Bone marrow (tissue), 2 donors: ENCODE measurements at places on chromosomes 16 and 17.

GRCh38 chr17:80833952-80834892, 157.4 kb upstream of the CHMP6 start:
- DNase-seq: no peak

- DNase-seq: no peak
Measured at GRCh38 chr16:69316595-69317034, 5.5 kb downstream of the VPS4A start.

DNA sequence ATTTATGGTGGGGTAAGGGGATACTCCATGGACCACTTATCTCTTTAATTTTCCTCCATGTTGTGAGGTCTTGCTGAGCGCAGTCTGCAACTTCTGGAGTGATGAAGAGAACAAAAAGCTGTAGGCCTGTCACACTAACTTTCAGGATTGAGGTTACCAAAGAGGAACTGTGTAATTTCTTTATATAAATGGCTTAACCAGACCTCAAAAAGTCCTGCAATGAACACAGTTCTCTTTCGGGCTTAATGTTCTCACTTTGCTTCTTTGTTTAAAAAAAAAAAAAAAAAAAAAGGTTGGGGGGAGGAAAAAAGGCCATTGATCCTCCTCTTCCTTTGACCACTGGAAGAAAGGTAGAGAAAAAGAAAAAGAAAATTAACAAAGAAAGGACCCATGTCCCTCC, 86.8 kb upstream of the SOX9 start:
- DNase-seq: no peak

- DNase-seq: no peak
Measured at GRCh38 chr17:64357191-64357981, 33.3 kb downstream of the PECAM1 start.

DNA sequence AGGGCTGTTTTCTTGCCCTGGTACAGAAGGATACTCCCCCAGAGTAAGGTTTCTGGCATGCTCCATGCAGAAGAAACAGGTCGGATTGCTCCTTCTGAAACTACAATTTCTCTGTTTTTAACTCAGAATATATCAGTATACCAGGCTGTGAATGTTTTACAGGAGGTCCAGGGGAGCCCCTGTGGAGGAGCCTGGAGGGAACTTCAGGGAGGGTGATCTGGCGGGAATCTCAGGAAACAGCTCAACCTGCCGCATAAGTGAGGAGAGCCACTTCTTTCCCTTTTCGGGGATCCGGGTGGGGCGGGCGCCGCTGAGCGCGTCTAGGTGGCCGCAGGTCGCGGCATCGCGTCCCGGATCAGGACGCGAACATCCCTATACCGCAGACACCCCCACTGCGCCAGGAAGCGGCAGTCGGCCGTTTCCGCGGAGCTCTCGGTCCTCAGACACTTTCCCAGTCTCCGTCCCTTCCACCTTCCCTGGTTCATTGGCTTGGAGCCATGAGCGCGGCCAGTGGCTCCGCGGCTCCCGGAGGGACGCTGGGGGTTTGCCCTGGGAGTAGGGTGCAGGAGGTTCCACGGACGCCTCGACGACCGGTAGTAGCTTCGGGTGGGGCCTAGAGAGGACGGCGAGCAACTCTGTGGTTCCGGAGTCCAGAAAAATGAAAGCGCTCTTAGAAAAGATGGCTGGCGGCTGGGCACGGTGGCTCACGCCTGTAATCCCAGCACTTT, 3.1 kb upstream of the ZNF764 start:
- peak; percentile 40 for DNase-seq

DNA sequence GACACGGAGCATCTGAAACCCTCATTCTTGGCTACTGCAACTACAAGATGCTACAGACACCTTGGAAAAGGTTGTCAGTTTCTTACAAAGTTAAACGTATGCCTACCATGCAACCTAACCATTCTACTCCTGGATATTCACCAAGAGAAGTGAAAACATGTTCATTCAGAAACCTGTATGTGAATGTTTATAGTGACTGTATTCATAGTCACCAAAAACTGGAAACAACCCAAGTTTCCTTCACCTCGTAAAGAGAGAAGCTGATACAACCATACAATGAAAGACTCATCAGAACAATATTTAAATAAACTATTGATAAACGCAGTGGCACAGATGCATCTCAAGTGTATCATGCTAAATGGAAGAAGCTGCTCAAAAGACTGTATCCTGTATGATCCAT, 55.4 kb upstream of the CHMP6 start:
- no peak for DNase-seq

GRCh38 chr16:75236232-75236631, 15.2 kb downstream of the BCAR1 start:
- DNase-seq: no peak

DNA sequence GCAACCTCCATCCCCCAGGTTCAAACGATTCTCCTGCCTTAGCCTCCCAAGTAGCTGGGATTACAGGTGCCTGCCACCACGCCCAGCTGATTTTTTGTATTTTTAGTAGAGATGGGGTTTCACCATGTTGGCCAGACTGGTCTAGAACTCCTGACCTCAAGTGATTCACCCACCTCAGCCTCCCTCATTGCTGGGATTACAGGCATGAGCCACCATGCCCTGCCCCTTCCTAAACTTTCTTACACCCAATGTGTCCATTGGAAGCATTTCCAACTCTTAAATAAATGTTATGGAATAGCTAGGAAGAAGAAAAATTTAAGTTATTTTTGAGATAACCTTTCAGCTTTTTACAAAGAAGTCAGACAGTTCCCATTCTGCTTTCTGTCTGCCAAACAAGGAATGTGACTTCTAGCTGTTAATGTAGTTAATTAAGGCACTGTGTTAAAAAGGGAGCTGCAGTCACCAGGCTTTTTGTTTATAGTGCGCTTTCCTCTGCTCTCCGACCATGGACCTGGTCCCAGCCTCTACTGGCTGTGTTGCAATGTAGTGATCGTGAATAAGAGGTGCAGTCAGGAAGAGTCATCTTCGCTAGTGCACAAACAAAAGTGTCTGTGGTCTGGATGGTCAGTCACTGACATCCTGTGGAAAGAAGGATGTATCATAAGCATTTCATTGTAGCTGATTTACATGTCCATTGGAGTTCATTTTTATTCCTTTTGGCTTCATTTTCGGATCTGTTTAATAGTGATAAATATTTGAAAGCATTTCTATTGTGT, 39.7 kb downstream of the USP10 start:
- no peak for DNase-seq

DNA sequence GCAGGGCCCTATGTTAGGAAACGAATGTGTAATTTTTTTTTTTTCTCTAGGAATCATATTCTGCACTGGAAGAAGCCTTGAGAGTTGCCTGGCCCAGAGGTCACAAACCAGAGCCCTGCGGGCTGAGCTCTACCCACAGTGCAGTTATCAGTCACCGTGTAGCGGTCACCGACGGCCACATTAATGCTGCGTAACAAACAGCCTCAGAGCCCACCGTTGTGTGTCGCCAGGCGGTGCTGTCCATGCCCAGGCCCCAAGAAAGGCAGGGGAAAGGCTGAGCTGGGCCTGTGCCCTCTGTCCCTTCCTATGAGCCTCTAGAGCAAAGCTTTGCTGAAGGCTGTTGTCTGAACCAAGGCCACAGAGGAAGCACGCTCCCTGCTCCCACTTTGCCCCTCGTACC, 4.5 kb upstream of the LMF1 start:
- DNase-seq: no peak

- no peak for DNase-seq
Measured at GRCh38 chr16:82506692-82507670, 119.8 kb upstream of the CDH13 start.

- DNase-seq: no peak
Measured at GRCh38 chr16:85437166-85438052, 175.7 kb upstream of the GSE1 start.

GRCh38 chr17:80104321-80104955, 3.1 kb downstream of the GAA start:
- no peak for DNase-seq

DNA sequence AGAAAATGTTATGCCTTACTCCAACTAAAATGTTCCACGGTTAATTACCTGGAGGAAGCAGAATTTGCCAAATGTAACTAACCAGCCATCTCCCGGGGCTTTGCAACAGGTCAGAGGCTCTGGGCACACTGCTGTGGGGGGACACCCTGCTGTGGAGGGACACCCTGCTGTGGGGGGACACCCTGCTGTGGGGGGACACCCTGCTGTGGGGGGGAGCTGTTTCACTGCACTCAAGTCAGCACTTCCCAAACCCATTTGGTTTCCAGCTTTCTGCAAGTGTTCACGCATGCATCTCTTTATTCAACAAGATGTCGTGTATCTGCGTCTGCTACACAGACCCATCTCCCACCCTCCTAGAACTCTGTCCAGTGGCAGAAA, 239.5 kb downstream of the C16orf95 start:
- DNase-seq: no peak

DNA sequence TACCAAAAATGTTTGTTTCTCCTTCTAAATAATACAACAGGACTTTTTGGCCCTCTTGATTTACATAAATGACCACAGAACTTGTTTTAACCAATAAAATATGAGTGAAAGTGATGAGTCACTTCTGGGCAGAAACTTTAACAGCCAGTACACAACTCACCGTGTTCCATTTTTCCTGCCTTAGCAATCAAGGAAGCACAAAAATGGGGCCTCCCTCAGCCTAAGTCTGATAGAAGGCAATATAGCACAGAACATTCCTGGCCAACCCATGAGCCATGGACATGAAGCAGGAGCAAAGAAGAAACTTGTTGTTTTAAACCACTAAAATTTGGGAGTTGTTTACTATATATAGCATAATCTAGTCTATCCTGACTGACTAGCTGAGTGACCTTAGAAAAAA, 61.1 kb upstream of the MTMR4 start:
- DNase-seq: no peak

DNA sequence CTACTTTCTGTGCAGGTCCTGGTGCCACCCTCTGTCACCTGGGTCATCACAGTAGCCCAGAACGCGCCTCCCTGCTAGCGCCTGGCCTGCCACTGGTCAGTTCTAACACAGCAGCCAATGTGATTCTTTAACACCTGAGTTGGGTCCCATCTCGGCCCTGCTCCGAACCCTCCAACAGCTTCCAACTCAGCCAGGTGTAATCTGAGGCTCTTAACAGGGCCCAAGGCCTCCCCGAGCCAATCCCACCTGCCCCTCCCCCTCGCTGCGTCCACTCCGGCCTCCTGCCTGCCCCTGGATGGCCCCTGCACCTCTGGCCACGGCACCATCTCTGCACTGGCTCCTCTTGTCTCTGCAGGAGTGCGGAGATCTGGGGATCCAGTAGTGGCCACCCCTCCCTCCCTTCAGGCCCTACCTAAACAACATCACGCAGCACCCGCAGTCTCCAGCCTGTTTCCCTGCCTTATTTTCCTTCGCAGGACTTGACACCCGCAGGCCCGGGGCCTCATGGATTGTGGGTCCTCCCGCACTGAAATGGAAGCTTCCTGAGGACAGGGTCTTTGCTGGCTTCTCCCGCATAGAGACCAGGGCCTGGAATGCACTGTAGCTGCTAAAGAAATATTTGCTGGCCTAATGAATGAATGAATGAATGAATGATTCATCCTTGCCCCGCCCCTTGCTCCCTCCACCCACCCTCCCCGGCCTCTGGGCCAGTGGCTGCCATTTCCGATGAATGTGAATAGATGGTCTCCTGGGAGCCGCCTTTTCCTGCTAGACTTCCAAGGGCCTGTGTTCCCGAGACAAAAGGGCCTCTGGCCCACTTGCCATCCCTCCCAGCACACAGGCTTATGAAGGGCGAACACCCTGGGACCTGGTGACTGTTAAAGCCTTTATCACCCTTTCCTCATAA, 174.8 kb upstream of the FOXF1 start:
- no peak for DNase-seq
